ENCODE measurements at places on chromosomes 2 and 18.

- peak; percentile 57 for DNase-seq
Measured at GRCh38 chr18:22912835-22913234, 20.3 kb upstream of the RBBP8 start.

DNA sequence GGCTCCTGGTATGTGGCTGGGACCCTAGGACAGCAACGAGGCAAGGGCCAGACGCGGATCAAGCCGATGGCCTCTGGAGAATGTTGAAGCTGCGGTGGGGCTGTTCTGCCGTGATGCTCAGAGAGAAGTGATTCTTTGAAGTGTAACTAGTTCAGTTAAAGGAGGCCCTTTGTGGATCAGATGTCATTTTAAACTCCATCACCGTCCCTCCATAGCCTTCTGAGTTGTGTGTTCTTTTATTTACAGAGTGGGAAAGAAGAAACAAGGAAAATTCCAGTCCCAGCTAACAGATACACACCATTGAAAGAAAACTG lies 403 bp downstream of the PNO1 start:
- DNase-seq: no peak

GRCh38 chr2:46955764-46956163 lies 40.2 kb upstream of the MCFD2 start:
- DNase-seq: no peak

DNA sequence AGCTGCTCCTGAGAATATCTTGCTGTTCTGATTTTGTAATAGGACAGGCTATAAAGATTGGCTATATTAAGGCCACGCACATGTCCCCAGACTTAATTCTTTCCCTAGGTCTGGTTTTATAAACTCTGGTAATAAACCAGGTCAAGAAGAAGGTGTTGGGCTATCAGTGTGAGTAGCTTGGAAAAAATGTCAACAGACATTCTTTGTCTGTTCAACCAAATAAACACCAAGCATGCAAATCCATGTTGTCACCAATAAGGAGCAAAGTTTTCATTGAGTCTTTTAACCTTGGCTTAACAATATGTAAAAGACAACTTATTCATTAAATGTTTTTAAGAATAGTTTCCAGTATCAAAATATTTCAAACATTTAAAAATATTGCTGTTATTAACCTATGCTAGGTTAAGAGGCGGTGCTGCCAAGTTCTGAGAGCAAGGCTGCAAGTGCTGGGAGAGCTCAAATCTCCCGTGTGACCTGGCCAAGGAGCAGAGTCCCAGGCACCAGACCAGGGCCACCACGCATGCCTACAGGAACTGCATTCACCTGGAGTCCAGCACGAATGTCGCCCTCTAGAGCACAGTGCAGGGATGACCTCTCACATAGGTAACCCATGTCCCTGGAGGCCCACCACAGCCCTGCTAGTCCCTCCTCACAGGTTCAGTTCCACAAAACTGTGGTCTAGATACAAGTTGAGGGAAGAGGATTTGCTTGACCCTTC lies 120.5 kb upstream of the POU3F3 start:
- DNase-seq: no peak

GRCh38 chr2:96239091-96239490 lies 26.7 kb downstream of the TMEM127 start:
- no peak for DNase-seq

- DNase-seq: no peak
Measured at GRCh38 chr18:51933903-51934302, 406.1 kb upstream of the DCC start.

GRCh38 chr2:188984680-188985079 lies 10.5 kb downstream of the COL3A1 start:
- DNase-seq: peak; percentile 94

All from EH (cell line).